NCI-H1092 treated with DMSO at 0.1 percent for 48 hours (cell line): ENCODE measurements at places on chromosomes 2 and 18.
A peak's percentile ranks its signal among the peaks of the same experiment; 100 is the strongest.

DNA sequence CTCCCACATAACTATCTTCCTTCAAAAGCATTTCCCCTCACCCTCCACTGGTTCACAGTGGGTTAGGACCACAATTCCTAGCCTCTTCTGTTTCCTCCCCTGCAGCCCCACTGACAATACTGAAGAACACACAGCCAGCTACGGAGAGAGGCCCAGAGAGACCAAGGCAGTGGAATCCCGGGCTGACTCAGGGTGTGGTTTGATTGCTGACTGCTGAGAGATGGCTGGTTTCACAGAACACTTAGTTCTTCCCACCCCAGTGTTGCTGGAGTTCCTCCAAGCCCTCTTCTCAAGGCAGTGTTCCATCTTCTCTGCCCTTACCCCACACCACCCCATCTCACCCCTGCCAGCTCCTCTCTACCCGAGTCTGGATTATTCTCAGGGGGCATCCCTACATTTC, 43.3 kb upstream of the ZFP36L2 start:
- DNase-seq = peak; percentile 52

DNA sequence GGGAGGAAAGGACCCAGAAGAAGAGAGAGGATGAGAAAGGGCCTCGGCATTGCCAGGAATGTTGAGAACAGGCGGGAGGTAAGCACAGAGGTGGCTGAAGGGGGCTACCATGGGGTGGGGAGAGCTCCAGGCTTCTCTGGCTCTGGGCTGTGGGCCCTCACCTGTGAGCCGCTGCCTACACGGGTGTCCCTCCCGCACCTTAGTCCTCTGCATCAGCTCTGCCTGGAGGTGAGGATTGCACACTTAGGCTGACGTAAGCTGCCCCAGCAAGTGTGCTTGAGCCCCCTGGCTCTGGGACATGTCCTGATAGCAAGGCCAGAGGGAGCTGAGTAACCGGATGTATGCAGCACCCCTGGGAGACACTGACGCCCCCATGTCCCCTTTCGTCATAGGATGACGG, 33.9 kb downstream of the TMEM18 start:
- no peak for DNase-seq

GRCh38 chr2:205759257-205759656, 77.0 kb downstream of the NRP2 start:
- DNase-seq = no peak

GRCh38 chr2:65708086-65708485, 275.7 kb upstream of the SPRED2 start:
- no peak for DNase-seq

- DNase-seq = peak; percentile 49
Measured at GRCh38 chr18:34131006-34131405, 93.7 kb downstream of the NOL4 start.

DNA sequence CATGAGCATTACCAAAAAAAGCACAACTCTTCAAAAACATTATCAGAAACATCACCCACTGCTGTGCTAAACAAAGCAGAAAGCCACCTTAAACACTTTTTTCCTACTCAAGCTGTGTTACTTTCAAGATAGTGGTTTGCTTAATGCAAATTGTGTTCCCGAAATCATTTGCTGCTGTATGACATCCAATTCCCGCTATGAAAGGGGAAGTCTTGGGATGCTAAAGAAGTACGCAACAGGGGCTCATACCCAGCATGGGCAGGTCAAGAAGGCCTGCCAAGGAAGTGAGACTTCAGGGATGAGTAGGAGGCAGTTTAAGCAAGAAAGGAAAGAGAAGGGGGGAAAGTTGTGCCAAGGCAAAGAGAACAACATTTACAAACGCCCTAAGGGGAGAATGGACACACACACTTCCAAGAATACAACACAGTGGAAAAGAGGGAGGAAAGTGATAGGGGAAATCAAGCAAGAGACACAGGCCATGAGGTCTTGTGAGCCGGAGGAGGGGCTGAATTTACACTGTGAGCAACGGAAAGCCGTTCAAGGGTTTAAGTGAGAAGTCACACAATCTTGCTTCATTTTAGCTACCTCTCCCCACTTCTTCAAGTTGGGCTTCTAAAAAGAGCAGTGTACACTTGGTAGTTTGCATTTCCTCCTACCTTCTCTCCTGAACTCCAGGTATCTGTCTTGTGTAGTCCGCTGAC, 4.0 kb downstream of the PTPN2 start:
- no peak for DNase-seq

GRCh38 chr2:128782411-128783192, 463.9 kb upstream of the HS6ST1 start:
- DNase-seq = no peak

- DNase-seq = no peak
Measured at GRCh38 chr18:26562568-26562967, 14.2 kb upstream of the KCTD1 start.

DNA sequence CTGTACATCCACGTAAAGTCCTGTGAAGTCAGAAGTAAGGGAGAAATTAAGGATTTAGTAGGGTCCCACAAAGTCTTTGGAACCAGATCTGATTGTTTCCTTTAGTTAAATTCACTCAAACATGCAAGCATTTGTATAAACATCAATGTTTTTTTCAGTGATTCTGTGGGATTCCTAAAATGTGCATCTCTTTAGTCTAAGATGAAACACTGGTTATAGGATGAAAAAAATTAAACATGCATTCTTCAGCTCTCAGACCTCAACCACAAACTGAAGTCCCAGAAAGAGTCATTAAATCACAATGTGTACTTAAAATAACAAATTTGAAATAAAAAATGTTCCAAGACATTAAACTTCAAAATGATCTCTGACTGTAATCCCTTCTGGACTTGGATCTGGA, 76.5 kb upstream of the APCDD1 start:
- no peak for DNase-seq

DNA sequence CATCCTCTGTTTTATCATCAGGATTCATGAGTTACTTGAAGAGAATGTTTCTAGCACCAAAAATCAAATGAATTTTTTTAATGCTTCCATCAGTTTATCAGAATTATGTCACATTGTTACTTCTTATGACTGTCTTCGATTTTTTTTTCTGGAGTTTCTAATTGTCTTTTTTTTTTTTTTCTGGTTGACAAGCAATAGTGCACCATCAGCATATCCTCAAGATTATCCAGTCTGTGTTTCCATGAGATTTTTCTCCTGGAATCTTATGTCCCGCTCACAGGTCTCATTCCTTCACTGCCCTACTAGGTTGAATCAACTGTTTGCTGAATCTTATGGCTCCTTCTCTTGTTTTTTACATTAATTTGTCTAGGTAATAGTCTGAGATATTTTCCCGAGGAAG, 16.0 kb downstream of the R3HDM1 start:
- no peak for DNase-seq

GRCh38 chr2:72108121-72108520, 39.5 kb downstream of the CYP26B1 start:
- no peak for DNase-seq

DNA sequence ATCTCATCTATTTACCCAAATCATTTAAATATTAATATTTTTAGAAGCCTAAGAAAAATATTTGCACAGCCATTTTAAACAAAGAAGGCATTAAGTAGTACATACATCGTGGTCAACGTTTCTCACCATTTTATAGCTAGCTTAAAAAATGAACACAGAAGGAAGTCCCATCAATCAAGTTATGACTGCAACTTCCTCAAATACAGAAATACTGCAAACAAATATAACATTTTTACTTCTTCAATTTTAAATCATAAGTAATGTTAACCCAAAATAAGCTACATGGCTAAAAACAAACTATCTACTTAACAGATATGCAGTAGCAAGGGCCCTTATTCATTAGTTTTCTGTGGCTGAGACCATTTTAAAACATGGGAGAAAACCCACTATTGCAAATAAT, 30.6 kb downstream of the ITSN2 start:
- no peak for DNase-seq

DNA sequence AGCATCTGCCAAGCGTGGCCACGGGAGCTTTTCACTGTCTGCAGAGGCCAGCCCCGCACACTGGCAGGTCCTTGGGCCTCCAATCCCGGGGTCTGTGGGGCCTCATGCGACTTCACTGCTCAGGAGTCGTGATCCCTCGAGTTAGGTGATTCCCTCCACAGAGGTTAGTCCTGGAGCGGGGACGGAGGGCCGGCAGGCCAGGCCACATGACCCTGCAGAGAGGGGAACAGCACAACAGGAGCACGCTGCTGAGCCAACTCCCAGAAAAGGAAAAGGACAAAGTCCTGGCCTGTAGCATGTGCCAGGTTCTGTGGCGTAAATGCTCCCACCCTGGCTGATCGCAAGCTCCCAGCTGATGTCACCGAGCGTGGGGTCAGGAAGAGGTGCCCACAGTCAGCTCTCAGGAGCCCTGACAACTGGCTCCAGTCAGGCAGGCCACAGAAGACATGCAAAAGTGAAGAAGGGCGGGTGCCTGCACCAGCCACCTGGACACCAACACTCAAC, 15.3 kb upstream of the PRLH start:
- DNase-seq = no peak

DNA sequence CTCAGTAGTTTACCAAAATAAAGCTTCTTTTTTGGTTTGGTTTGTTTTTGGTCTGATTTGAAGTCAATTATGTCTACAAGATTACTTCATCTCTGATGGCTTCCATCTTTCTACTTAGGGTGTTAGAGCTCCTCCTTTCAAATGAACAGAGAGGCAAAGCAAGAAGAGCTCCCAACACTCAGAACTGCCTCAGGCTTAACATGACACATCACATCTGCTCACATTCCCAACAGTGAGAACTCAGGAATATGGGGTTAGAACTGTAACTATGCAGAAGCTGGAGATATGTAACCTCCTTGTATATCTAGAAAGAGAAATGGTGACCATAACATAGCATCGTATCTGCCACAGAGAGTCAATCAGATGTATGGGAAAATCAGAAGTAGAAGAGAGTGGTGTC, 11.4 kb upstream of the LRATD1 start:
- DNase-seq = no peak

DNA sequence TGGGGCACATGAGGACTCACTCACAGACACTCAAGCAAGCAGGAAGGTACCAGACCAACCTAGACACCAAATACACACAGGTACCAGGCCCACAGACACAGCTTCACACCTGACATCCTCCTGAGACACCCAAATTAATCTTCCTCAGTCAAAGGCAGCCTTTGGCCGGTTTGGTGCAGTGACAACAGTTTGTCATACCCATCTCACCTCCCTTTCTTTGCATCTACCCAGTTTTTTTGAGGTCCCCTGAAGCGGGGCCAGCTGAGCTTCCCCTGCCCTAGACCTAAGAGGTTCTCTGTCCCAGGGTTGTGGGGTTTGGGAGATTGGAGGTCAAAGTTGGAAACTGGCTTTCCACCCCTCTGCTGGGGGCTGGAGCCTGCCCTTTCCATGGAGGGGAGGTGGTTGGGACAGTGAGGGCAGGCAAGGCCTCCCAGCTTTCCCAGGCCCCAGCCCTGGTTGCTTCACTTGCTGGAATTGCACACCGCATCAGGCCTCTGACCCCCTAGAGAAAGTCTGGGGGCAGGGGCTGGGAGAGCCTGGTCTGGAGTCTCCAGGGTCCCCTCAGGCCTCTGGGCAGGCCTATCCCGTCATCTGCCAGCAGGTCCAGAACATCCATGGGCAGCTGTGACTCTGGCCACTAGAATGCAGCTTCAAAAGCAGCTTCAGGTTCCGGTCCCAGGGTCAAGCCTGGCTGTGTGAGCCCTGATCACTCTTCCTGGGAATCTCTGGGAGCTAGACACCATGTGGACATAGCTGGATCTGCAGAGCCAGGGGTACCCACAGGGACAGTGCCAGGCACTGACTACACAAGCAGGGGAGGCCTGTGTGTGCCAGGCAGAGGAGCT, 12.5 kb upstream of the TEX261 start:
- DNase-seq = no peak

- peak; percentile 11 for DNase-seq
Measured at GRCh38 chr2:3461801-3462492, 57.4 kb downstream of the ADI1 start.

GRCh38 chr2:584863-585823, 92.1 kb downstream of the TMEM18 start:
- no peak for DNase-seq

DNA sequence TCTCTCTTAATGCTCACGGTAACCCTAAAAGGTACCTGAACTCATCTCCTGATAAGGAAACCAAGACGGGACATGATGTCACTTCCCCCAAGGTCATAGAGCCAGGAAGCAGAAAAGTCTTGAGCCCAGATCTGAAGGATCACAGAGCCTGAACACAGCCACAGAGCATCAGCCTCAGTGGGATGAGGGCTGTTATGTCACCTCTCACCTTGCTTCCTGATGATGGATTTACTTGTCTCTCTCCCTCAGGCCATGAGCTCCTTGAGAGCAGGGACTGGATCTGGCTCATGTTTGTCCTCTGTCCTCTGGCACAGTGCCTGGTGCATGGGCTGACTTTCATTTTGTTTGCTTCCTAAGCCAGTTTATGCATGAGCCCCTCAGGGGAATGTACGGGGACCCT, 54.2 kb downstream of the SERTAD2 start:
- peak; percentile 20 for DNase-seq

- peak; percentile 17 for DNase-seq
Measured at GRCh38 chr2:115480741-115481140, 1038.3 kb downstream of the DPP10 start.

DNA sequence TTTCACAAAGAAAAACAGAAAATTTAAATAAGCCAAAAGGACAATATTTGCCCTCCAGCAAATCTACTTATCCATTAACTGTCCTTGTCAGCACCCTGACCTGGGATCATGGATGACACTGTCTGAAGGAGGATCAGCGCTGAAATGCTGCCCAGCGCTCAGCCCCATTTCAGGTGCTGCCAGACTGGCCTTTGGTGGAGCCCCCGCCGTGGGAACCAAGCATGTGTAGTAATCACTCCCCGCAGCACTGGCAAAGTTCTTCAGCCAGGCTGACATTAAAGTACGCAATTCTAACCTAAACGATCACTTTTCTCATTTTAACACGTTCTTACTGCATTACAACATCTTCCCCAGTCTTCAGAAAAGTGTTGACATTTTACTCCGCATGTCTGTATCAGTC, 108.6 kb upstream of the GPC1 start:
- no peak for DNase-seq

DNA sequence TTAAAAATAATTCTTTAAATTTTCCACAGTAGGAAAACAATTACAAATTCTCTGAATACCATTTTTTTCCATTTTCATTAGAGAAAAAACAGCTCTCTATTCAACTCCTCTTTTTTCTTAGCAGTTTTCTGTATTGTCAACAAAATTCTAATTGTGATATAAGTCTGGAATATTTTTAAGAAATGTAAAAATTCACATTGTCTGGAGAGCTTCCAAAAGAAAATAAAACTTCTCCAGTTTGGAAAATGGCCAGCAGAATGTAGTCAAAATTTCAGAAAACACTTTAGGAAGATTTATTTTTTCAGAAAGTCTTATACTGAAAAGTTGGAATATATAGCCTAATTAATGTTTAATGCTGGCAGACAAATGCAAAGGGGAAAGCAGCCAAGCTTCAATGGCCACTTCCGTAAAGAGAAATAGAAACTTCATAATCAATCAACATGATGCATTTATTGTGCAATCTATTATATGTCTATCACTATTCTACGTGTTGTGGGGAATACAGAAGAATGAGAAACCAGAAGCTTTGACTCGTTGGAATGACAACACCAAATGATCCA, 733.2 kb upstream of the PKDCC start:
- no peak for DNase-seq

GRCh38 chr2:28429636-28430376, 37.1 kb downstream of the FOSL2 start:
- no peak for DNase-seq
